ENCODE measurements at places on chromosomes 13 and 19.
A peak's percentile ranks its signal among the peaks of the same experiment; 100 is the strongest.

GRCh38 chr13:48532256-48532505 is 699 bp downstream of the RCBTB2 start:
- DNase-seq = no peak

DNA sequence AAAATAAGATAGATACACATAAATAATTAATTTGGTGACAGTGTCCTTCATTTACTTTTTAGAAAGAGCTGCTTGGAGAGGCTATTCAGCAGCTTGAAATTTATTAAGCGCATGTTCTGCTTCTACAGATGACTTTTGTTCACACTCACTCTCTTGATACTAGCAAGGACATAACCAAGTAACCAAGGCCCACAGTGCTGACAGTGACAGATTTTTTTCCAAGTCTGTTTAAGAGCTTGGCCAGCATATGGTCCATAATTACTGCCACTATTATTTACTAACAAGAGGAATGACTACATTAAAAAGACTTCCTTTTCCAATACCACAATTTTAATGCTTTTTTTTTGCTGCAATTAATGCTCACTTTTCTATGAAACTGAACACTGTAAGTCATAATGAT is 673.7 kb upstream of the MIR17HG start:
- no peak for DNase-seq

GRCh38 chr13:112448621-112449544 is 72.7 kb downstream of the SPACA7 start:
- DNase-seq = no peak

- no peak for DNase-seq
Observed at GRCh38 chr13:33771296-33771695, 46.7 kb upstream of the RFC3 start.

GRCh38 chr13:27622102-27622820 is 569 bp downstream of the POLR1D start:
- DNase-seq = no peak

DNA sequence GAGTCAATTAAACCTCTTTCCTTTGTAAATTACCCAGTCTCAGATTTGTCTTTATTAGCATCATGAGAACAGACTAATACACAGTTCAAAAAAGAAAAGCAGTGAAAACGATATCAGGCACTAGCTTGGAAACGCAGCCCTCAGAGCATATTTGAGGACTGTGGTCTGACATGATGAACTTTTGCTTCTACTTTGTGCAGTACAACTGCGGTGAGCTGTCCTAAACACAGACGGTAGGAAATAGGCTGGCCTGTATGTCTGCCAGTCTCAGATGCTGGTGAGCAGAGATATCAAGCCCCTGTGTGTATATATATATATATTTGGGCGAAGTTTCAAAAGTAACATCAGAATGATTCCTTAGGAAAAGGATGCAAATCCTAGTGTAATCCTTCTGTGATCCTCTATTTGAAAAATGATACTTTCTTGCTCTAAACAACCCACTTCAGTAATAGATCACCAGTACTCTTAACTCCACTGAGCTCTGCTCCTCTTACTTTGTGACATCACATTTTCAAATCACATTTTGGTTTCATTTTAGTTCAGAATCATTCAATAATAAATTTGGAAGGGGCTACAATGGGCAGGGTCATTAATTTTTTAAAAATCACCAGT is 74.4 kb downstream of the TNFRSF19 start:
- no peak for DNase-seq

- no peak for DNase-seq
Observed at GRCh38 chr13:97194479-97194878, 27.7 kb upstream of the MBNL2 start.

- DNase-seq = no peak
Observed at GRCh38 chr13:111203736-111204389, 88.8 kb downstream of the ARHGEF7 start.

- DNase-seq = no peak
Observed at GRCh38 chr19:41746593-41747227, 8.6 kb upstream of the CEACAM6 start.

- DNase-seq = no peak
Observed at GRCh38 chr13:79185580-79185979, 220.5 kb downstream of the RBM26 start.

GRCh38 chr13:44230071-44230470 is 143.6 kb upstream of the SERP2 start:
- no peak for DNase-seq

DNA sequence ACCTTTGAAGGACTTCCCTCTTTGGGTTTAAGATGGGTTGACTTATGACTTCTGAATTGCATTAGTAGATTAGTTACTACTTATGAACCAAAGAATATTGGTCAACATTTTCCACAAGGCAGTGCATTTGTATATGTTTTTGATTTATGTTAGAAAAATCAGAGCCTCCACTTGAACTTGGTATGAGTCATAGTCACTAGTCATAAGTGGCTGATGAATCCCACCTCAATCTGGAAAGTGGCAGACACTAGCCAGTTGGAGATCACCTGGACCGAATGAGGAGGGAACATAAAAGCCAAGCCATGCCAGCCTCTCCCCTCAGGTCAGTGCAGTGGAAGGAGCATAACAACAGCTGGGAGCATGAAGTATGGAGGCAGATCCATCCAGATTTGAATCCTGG is 39.3 kb upstream of the SPART start:
- DNase-seq = no peak

DNA sequence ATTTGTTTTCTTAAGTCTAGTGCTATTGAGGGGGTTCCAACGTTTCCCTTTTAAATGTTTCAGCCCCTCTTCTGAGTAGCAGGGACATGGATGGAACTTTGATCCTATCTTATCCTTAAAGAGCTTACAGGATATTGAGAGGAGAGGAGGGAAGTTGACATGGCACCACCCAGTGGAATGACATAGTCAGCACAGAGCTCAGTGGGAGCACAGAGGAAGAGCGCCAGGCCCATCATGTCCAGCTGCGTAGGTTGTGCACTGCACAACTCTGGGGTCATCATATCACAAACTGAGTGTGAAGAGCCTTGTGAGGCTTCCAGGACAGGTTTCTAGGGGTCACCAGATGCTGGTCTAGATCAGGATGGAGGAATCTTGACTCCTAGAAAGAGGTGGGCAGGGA is 4.6 kb upstream of the CDC42EP5 start:
- no peak for DNase-seq

DNA sequence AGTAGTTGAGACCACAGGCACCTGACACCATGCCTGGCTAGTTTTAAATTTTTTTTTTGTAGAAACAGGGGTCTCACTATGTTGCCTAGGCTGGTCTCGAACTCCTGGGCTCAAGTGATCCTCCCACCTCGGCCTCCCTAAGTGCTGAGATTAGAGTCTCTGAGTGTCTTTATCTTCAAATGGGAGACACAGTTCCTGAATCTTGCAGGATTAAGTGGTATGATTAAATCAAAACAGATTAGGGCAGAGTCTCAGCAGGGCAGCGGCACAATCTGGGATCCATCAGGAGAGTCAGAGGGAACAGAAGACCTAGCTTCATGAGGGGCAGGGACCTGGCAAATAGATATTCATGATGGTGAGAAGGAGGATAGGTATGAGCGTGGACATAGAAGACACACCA is 953 bp downstream of the RLN3 start:
- no peak for DNase-seq

GRCh38 chr19:5790559-5791520 is at the start of gene DUS3L:
TSS of gene DUS3L (minus strand) at chr19:5791163. CDS start at chr19:5791141, 22 bp downstream.
- peak; percentile 91 for DNase-seq

Data from stimulated activated CD8-positive, alpha-beta memory T cell treated with anti-CD3 and anti-CD28 coated beads, Interleukin-15, amount 100 ng/mL, for 4 hours (primary cell).